ENCODE measurements at places on chromosomes 4 and X. TPM values are rescaled to one million over a fixed set of nuclear protein-coding genes. Genes with fewer than 3 reads are reported as not detected.

The BTC gene
- total RNA-seq: not detected

The NR3C2 gene
- total RNA-seq: 15.7 TPM

The RAB9A gene
- 25.6 TPM for total RNA-seq

The RNF175 gene
- total RNA-seq: 5.3 TPM

The HPSE gene
- total RNA-seq: 1.0 TPM

The RBMX2 gene
- total RNA-seq: 15.8 TPM

The CDX4 gene
- total RNA-seq: not detected

The TNIP3 gene
- total RNA-seq: not detected

The GUCY1B1 gene
- 15.0 TPM for total RNA-seq

The SMIM31 gene
- not detected for total RNA-seq

DNA sequence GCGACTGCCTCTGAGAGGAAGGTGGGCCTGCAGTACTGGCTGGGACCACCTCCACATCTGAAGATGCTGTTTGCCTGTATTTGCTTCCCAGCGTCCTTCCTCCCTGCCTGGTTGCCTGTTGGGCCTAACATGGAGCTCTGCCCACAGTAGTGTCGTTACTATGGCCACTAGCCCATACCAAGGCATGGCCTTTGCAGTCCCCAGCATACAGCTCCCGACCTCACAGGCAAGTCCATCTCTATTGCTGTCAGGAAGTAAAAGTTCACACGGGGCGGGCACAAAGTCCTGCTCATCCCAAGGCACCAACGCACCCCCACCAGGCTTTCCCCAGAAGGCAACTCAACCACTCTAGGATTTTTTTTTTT lies 71.6 kb downstream of the MAML3 start:
- no peak for DNase-seq

DNA sequence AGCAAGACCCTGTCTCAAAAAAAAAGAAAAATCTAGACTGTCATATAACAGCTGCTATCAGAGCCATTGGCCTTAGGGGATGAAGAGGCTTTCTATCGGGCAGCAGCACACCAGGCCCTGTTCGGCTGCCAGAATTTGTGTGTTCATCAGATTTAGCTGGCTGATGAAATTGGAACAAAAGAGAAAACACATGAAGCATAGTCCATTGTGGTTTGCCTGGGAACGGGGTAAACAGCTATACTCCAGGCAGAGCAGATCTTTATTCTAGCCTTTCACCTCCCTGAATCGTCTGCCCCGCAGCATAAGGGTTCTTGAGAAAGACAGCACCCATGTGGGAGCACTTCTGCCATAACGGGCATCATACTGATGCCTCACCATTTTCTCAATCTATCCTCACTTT lies 11.6 kb downstream of the TKTL1 start:
- no peak for DNase-seq

- DNase-seq: no peak
Observed at GRCh38 chrX:2283111-2283859, 217.5 kb downstream of the DHRSX start.

- no peak for DNase-seq
Observed at GRCh38 chr4:73438582-73439215, 2.7 kb downstream of the AFP start.

GRCh38 chr4:64614276-64614675 lies 205.0 kb upstream of the TECRL start:
- DNase-seq: no peak

DNA sequence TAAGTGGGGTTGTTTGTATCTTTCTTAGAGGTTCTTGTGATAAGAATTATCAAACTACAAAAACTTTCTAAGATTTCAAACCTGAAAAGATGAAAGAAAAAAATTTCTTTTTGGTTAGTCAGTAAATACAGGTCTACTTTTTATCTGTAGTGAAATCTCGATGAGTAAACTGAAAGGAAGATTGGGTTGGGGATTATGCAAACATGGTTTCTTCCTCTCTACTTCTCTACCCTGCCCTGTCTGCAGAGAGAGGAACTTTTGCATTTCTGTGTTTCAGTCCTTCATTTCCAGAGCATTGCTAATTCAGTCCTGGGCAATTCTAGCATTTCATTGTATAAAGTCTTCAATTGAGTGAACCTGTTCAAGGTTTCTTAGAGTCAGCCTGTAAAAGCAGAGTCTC lies 51.6 kb upstream of the IL2 start:
- no peak for DNase-seq

- no peak for DNase-seq
Observed at GRCh38 chr4:21307709-21308108, 607.5 kb downstream of the PACRGL start.

DNA sequence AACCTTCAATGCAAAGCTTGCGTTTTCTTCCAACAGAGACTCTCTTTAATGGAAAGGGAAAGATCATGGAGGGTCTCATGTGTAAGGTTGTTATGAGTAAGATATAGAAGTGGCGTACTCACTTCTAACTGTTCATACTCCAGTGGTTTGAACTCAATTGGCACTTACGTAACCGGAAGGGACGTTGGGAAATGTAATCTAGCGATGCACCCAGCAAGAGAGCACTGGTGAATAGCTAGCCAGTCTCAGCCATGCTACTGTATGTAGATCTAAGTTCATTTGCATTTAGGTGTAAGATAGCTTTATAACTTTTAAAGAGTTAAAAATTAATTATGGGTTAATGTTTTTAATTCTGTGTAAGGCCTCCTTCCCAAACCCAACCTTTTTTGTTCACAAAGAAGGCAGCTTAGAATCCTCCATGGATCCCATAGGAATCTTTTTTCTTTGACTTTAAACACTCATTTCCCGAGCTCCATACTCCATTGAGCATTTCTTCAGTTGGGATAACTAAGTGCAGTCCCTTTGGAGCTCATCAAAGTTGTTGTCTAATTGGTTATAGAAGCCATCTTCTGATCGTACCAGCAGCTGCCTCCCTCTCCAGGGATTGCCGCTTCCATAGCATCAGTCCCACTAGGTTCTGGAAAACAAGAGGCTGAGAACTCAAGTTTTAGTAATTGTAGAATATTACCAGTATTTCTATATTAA lies 191.1 kb downstream of the RAPGEF2 start:
- no peak for DNase-seq

DNA sequence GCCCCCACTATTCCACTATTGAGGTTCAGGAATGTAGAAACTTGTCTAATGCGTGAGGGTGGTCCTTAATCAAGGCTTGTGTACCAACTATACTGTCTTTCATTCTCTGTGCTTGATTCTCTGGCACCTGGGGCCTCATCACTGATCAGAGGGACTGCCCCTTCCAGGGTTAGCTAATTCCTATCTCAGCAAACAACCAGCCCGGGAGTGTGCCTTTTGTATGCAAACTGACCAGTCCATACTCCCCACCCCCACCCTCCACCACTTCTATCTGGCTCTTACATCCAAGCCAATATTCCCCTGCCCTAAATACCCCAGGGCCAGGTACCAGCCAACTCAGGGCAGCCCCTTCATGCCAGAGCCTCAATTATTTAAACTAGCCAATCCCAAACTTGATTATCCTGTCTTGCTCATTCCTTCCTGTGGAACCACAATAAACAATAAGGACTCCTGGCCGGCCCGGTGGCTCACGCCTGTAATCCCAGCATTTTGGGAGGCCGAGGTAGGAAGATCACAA lies 59.3 kb downstream of the FTHL17 start:
- no peak for DNase-seq

DNA sequence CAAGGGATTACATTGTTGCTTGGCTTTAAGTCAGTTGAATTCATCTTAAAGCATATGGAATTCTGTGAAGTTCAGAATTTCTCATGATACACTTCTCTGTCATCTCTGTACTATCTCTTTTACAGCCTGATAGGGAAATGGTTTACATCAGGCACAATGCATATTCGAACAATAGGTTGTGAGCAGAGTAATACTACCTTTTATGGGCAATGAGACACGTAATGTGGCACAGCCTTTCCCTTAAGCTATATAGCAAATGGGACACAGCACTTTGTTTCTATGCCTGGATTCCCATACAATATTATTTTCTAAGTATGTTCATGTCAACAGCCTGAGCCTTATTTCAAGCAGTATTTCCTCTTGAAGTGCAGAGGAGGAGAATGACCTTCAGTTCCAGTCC lies 58.4 kb downstream of the SYNPO2 start:
- no peak for DNase-seq

- no peak for DNase-seq
Observed at GRCh38 chrX:41133551-41133950, 48.3 kb downstream of the USP9X start.

GRCh38 chr4:182808673-182809416 lies 108.3 kb downstream of the DCTD start:
- no peak for DNase-seq

DNA sequence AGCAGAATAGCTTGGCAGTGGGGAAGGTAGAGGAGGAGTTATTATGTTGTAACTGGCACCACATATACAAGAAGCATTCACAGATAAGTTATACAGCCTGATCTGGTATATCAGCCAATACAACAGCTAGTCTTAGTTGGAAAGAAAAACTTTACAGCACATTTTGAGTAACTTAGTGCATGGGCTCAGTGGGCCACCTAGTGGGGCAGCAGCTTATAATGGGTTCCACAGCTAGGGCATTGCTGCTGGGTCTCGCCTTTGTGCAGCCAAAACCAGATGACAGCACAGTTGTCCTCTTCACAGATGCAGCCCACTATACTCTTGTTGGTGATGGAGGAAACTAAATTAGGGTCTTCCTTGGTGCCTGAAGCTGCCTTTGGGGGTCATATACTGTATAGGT lies 448.1 kb upstream of the RASGEF1B start:
- DNase-seq: no peak

- no peak for DNase-seq
Observed at GRCh38 chr4:90081432-90082144, 45.6 kb upstream of the CCSER1 start.

GRCh38 chrX:108022491-108023089 lies 22.3 kb upstream of the VSIG1 start:
- no peak for DNase-seq

DNA sequence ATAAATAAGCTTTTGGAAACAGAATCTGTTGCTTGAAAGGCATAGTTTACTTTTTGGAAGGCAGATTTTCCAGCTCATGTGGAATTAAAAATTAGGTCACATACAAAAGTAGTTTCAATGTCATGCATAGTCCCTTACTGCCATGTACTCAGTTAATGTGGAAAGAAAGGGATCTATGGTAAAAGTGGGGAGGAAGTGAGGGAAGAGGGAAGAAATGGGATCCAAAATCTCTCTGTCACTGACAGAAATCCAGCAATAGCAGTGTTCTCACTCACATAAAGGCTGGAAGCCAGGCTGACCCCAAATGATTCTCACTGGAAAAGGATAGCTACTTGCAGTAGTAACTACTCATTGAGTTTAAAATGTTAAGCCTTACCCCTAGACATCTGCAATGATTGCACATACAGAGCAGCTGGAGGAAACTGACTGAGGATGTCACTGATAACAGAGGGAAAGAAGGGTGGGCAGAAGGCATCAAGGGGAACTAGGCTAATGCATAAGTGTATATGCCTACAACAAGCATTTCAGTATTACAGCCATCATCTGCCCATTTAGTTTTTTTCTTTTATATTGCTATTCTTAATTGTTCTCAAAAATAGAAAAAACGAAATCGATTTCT lies 445.6 kb downstream of the FAT4 start:
- no peak for DNase-seq

DNA sequence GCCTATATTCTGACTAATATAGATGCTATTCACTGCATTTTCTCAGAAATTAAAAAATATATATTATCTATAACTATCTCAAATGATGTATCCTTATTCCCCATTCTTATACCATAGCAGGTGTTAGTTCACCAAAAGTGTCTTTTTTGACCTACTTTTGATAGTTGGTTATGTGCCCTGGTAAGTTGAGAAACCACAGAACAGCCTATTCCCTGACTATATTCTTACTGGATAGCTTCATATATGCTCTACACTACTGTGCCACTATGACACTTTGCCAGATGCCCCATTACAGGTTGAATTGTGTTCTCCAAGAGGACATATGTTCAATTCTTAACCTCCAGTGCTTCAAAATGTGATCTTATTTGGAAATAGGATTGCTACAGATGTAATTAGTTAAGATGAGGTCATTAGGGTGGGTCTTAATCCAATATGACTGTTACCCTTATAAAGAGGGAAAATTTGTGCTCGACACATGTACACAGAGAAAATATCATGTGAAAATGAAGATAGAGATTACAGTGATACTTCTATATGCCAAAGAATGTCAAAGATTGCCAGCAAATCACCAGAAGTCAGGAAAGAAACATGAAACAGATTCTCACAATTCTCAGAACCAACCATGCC lies 76.1 kb downstream of the LRBA start:
- DNase-seq: no peak

DNA sequence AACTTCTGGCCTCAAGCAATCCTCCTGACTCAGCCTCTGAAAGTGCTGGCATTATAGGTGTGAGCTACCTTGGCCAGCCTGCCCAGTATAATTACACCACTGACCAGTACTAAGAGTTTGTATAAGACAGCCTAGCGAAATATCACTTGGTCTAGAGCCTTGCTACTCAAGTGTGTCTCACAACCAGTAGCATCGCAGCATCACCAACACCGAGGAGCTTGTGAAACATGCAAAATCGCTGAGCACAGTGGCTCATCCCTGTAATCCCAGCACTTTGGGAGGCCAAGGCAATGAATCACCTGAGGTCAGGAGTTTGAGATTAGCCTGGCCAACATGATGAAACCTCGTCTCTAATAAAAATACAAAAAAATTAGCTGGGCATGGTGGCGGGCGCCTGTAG lies 102.0 kb upstream of the GATB start:
- no peak for DNase-seq

GRCh38 chr4:171588764-171589163 lies 224.4 kb upstream of the GALNTL6 start:
- DNase-seq: no peak

GRCh38 chr4:147843162-147843561 lies 111.3 kb downstream of the ARHGAP10 start:
- DNase-seq: no peak

DNA sequence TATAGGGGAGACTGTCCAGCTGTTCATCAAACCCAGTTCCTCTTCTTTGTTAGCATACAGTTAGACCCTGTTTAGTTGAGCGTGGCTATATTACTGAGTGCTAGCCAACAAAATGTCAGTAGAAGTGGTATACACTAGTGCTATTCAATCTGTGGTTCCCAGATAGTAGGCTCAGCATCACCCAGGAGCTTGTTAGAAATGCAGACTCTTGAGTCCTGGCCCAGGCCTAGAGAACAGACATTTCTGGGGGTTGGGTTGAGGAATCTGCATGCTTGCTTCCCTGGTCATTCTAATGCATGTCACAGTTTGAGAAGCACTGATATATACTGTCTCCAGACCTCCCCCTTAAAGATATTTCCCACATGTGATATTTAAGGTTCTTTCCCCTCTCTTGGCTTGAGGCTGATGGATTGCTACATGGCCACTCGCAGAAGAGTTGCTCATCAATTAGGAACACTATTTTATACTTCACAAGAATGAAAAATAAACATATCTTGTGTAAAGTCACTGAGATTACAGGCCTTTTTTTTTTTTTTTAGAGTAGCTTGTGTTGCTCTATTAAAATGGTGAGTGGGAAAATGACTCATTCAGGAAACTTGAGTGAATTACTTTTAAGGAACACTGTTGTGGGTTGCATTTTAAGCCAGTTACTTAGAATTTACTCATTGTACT lies 289.0 kb downstream of the STIM2 start:
- no peak for DNase-seq

Data from right atrium auricular region (tissue), 2 donors.